ENCODE measurements at places on chromosomes 7 and 10.

GRCh38 chr7:49850921-49851613 is 77.6 kb downstream of the VWC2 start:
- no peak for DNase-seq

DNA sequence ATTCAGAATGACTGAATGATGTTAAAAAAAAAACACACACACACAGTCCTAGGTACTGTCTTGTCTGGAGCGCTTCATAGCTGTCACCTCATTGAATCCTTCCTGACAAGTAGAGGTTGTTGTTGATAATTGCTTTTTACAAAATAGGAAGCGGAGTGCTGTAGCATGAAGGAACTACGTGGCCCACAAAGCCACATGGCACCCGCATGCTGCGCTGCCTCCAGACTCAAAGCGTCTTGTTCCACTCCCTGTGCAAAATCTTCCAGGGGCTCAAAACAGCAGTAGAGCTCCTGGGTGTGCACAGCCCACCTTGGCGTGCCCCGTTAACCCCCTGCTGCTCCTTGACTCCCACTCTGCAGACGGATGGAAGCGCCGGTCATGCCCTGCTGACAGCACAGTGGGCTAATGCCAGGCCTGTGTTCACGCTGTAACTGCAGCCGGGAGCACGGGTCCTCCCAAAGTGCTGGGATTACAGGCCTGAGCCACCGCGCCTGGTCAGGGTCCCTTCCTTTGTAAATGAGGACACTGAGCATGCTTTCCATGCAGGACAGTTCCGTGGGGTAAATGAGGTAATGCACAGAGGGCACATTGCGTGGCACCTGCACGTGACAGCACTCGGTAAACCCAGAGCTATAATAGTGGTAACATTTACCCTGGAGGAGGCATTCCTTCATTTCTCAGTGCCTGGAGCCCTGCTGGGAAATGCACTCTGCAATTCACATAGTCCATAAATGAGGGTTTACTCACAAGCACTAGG is 91.1 kb upstream of the GNA12 start:
- no peak for DNase-seq

DNA sequence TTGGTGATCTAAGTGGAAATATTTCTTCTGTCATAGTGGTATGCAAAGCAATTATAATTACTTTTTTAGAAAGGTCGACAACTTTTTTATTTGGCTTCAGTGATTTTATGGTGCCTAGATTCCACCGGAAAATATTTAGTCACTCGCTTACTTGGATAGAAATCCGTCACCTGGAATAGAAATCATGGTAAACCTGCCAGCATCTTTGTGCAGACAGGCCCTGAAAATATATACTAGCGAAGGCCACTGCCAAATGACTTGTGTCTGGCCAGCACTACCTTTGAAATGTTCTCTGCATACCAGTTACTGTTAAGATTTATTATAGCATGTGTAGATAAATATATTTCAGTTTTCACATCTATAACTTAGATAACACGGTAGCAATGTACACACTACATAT is 226.4 kb downstream of the AGMO start:
- no peak for DNase-seq

GRCh38 chr10:100508691-100509150 is 10.9 kb downstream of the SEC31B start:
- no peak for DNase-seq

- no peak for DNase-seq
These were observed 88.1 kb upstream of the RET start for GRCh38 chr10:42988517-42989395.

DNA sequence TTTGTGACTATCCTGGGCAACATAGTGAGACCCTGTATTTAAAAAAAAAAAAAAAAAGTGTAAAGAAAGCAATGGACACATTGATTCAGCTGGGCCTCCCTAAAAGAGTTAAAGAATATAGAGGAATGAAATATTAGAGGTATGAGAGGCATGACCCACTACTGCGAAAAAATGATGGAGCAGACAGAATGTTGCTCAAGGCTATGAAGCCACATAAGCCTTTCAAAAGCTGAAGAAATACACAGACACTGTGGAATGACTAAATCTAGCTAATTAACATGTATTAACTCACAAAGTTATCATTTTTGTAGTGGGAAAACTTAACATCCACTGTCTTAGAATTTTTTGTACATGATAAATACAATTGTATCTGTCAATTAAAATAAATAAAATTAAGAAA is 107.3 kb downstream of the HGF start:
- DNase-seq, result no peak

DNA sequence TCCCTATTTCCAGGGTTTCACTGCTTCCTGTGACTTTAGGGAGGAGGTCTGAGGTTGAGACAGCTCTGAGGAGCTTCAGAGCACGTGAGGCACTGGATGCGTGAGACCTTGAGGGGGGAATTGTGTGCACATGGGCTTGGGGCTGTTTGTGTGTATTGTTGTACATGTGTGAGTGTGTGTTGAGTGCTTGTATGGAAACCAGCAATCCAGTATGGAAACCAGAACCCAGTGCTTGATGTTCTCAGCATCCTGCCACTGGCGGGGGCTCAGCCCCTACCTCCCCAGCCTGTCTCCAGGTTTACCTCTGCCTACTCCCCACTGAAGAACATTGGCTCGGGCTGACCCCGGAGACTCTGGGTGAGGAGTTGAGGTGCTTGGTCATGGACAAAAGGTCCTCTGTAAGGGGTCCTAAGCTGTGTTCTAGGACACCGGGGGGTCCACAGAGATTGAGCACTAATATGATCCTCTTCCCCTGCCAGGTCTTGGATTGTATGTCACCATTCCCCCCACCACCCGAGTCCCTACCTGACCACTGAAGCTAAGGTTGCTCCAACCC is 20.8 kb downstream of the SFTPD start:
- no peak for DNase-seq

DNA sequence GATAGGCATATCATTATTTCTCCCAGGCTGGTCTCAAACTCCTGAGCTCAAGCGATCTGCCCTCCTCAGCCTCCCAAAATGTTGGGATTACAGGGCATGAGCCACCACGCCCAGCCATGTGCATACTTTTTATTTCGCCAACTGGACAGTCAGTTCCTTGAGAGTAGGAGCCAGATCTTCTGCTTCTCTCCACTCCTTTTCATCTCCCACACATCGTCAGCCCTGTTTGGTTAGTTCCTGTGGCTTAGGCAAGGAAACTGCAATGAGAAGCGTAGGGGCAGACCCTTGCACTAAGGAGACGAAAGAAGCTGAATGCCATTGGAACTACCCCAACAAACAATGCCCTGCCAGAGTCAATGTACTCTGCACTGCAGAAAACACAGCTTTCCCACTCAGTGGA is 178.2 kb downstream of the TRIL start:
- no peak for DNase-seq

DNA sequence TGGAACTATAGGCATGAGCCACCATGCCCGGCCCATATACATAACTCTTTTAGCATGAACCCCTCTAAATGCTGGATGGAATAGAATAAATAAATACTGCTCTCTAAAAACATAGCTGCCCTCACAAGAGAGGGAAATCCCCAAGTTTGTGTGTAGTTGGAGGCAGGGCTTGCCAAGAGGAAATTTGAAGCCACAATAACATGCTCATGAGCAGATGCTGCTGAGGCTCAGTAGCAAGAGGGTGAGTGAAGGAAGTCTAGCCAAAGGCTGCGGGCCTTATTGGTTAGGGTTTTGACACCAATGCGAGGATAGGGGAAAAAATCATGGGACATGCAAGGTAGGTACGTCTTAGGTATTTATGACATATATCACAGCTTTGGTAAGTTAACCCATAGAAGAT is 17.3 kb downstream of the TPK1 start:
- no peak for DNase-seq

DNA sequence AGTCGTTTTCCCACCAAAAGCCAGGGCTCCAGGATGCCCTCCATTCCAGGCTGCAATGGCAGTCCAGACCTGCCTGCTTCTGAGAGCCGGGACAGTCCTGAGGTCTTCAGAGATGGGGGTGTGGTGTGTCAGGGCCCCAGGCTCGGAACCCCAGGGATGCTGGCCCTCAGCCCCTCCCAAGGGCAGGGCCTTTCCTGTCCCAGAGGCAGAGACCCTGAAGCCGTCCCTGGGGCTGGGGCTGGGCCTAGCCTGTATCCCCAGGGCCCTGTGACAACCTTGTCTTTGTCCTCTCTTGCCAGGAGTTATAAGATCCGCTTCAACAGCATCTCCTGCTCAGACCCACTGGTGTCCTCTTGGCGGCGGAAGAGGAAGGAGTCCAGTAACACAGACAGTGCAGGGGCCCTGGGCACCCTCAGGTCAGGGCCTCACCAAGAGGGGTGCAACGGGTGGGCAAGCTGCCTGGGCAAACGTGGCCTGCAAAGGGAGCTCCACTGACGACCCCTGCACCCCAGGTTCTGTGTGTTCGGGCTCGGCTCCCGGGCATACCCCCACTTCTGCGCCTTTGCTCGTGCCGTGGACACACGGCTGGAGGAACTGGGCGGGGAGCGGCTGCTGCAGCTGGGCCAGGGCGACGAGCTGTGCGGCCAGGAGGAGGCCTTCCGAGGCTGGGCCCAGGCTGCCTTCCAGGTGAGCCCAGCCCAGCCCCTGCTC is 15.9 kb downstream of the NOS3 start:
- no peak for DNase-seq

GRCh38 chr7:55128693-55129394 is 110.0 kb downstream of the EGFR start:
- no peak for DNase-seq

- DNase-seq, result no peak
These were observed 91.1 kb upstream of the ARHGAP21 start for GRCh38 chr10:24814568-24815313.

- no peak for DNase-seq
These were observed 6.3 kb upstream of the C10orf95 start for GRCh38 chr10:102457591-102458150.

- no peak for DNase-seq
These were observed 2.4 kb upstream of the ZNF33B start for GRCh38 chr10:42640610-42641229.

- DNase-seq, result no peak
These were observed 10.3 kb upstream of the LRRC27 start for GRCh38 chr10:132321726-132322125.

- DNase-seq, result no peak
These were observed 40.5 kb downstream of the C1QL3 start for GRCh38 chr10:16481052-16481728.

DNA sequence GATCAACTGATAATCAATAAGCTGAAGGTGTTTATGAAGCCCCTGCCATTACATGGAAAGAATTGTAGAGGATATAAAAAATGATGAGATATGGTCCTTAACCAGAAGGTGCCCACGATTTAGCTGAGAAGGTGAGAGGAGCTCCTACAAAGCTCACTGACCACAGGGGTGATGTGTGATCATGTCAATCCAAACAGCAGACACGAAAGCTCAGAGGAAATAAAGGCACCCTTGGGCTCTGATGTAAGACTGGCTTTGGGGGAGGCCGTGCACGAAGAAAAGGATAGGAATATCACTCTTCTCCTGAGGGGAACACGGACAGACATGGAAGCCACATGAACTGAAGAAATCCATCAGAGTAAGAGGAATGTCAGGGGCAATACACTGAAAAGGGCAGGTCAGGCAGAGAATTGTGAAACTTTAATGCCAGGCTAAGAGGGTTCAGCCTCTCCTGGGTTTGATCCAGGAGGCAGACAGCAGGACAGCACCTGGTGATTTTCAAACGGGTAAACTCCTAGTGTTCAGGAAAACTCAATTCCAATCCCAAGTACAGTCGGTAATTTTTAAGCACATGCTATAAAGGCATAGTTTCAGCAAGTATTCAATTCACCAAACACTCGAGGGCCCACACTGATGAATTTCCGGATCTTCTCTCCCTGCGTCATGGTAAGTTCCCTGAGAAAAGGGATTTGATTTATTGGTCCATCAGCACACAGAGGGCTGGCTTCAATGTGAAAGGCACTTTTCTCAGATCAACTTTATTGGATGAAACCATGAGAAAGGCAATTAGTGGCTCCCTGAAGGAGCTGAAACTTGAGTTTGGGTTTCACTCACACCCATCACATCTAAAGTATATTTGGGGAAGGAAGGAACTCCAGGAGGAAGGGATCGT is 163.8 kb downstream of the PRPF18 start:
- DNase-seq, result no peak

DNA sequence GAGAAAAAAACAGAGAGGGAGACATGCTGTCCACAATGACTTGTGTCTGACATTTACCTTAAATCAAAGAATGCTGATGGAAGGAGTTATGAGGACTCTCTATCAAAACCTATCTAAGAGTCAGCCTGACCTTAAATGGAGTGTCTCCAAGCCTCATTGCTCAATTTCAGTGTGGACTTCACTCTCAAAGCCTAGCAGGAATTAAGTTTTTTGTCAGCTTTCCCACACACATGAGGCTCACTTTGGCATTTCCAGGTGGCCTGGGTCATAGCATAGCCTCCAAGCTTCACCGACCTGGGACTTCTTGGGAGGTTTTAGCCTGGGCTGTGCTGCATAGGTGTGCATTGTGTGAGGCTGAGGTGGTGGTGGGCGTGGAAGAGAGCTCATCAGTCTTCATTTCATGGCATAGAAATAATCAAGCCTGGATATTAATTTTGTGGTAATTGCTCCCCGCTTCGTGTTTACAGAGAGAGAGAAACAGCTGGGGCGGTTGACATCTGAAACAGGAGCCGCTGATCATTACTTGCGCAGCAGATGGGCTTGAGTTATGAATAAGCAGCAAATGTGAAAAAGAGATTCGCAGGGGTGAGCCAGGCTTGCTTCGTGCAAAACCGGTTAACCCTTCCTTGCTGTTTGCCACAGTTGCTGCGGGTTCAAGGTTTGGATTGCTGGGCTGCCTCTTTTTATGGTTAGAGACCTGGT is 647.8 kb downstream of the INHBA start:
- DNase-seq, result no peak

GRCh38 chr10:84008878-84009277 is 130.4 kb upstream of the GHITM start:
- no peak for DNase-seq

GRCh38 chr7:1987084-1987535 is 245.6 kb downstream of the MAD1L1 start:
- no peak for DNase-seq

All from BJ (cell line).